GM19239 (cell line): ENCODE measurements at places on chromosomes 2 and 18.

GRCh38 chr2:33197198-33197938 is 250.6 kb downstream of the LTBP1 start:
- no peak for DNase-seq

- peak; percentile 29 for DNase-seq
Observed at GRCh38 chr2:30266051-30266621, 34.8 kb downstream of the LBH start.

GRCh38 chr18:10368456-10369453 is 85.7 kb upstream of the APCDD1 start:
- no peak for DNase-seq

DNA sequence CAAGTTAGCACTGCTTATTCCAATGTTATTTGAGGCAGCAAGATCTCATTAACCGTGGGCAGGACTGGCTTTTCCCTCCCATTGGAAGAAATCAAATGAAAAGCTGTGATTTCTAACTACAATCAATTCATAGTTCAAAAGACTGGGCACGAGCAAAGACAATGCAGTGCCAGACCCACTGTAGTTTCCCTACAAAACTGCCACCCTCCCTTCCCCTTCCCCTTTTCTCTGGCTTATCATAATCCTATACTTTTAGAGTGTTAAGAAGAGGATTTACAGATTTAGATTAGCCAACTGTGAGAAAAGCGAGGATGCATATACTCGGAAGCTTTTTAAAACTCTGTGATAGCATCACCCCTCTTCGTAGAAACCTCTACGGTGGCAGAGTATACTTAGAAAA is 260.4 kb downstream of the STK39 start:
- no peak for DNase-seq

DNA sequence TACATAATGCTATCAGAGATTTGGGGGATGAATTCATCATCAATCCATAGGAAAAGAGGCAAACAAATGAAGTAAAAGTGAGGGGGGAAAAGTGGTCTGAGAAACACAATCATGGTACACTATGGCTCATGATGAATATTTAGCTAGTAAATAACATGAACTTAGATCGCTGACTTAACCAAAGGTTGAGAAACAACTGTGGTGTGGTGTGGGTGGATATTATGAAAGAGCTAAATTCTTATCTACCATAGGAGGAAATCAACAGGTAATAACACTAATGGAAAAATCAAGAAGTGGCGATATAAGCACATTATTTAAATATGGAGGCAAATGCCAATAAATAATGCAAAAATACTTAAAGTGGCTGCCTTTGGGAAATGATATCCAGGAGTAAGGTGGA is 12.2 kb upstream of the TPRKB start:
- no peak for DNase-seq

DNA sequence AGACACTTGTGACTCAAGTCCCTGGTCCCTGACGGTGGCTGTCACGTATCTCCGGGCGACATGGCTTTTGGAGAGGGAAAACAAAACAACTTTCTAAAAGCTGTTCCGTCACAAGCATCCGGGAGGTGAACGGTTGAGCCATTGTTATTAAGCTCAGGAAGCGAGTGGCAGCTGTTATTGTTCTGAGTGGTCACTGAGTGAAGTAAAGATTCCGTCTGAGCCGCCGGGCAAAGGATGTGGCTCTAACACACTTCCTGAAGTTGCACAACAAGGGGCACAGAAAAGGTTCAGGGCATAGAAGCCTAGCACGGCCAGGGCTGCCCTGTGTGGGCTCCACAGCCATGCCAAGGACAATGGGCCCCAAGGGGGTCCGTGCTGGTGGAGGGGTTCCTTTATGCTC is 24.3 kb downstream of the INPP5D start:
- no peak for DNase-seq

DNA sequence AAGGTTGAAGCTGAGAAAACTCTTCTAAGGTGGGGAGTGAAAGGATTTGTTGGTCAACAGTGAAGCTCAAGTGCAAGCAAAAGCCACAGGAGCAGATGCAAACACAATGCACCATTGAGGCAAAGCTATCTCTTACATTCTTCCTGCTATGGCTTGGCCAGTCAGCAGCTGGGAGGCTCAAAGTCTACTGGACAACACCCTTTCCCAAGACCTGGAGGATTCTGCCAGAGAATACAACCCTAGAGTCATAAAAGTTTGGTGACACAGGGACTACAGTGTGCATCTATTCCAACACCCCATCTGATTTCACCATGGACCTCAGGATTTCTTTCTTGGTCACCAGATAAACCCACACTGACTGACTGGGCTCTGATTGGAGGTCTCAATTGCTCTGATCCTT is 342.0 kb downstream of the HRH4 start:
- no peak for DNase-seq

- DNase-seq: no peak
Observed at GRCh38 chr2:115201386-115201785, 758.9 kb downstream of the DPP10 start.

GRCh38 chr2:201971531-201972228 is 62.0 kb upstream of the FZD7 start:
- DNase-seq: no peak

- no peak for DNase-seq
Observed at GRCh38 chr2:216536734-216537210, 38.1 kb downstream of the RPL37A start.

DNA sequence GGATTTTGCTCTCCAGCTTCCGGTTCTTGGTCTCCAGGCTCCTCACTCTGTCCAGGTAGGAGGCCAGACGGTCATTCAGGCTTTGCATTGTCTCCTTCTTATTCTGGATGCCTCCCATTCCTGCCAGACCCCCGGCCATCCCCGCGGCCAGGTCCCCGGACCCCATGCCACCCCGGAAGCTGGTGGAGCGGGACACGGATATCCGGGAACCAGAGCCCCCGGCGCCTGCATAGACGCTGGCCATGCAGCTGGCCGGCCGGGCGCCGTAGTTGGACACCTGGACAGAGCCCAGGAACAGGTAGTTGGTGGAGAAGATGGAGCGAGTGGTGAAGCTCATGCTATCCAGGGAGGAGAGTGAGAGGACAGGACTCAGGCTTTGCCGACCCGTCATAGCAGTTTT is 23.5 kb upstream of the PPP1R1C start:
- no peak for DNase-seq

DNA sequence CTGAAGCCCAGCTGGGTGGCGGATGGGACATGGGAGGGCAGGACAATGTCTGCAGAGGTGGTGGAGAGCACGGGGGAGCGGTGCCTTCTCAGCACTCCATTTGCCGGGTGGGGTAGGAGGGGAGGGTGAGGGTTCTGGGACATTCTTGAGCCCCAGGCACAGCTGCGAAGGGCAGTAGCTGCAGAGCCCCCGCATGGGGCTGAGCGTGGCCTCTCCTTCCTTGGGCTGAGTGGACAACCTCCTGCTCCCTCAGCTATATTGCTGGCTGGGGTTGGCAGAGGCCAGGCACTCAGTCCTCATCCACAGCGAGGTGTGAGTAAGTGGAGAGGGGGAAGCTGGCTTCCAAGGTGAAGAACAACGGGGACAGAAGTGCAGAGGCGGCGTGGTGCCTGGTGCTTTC is 50.1 kb downstream of the RHOB start:
- no peak for DNase-seq

DNA sequence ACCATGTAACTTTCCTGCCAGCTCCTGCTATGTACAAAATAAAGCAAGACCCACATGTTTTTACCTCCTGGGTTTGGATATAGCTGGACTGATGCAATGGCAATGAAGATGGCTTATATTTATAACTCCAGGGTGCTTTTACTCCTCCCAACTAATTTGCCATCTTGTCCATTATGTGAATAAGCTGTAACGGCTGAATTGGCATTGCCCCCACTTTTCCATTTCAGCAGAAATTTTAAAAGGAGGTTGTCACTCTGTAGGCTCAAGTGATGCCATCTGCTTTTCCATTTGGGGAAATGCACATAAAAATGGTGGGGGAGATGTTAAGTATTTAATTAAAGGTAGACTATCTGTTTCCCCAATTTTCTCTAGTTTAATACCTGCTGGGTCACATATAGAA is 345.5 kb downstream of the ERBB4 start:
- DNase-seq: no peak

- no peak for DNase-seq
Observed at GRCh38 chr18:41012194-41012593, 942.8 kb upstream of the PIK3C3 start.

DNA sequence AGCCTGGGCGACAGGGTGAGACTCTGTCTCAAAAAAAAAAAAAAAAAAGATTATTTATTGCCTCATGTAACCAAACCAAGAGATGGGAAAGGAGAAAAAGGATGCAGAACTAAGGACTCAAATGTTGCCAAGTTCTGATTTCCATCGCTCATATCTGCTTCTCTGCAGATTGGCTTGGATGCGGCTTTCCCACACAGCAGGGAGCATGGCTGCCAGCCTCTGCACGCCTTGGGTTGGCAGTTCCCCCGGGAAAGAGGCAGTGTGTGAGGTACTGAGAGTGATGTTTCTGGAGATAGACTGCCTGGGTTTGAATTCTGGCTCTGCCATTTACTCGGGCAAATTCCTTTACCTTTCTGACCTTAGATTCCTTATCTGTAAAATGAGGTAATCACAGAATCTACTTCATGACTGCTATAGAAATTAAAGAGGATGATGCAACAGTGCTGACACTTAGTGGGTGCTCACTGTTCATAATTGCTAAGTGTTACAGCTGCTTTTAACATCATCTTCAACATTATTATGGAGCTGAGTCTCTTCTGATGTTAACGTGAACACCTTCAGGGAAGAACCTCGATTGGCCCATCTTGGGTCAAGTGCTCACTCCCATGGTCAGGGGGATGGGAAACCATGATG is 68.8 kb downstream of the ACAA2 start:
- no peak for DNase-seq

- no peak for DNase-seq
Observed at GRCh38 chr18:24212939-24213338, 74.1 kb downstream of the CABYR start.

- no peak for DNase-seq
Observed at GRCh38 chr2:197102231-197102630, 175.7 kb upstream of the PGAP1 start.

DNA sequence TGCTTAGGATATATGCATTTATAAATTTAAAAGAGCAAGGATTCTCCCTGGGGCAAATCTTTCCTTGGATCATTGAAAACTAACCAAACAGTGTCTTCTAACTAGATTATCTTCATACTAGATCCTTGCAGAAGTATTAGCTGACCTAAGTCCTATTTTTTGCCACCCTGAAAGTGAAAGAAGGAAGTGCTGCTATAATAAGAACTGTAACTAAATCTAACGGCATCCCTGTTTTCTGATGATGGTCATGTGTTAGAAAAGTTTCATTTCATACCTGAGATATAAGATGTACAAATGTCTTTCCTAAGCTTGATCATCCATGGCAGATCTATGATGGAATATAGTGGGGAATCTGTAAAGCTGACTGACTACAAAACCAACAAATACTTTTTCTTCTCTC is 102.7 kb downstream of the MAP2 start:
- no peak for DNase-seq

DNA sequence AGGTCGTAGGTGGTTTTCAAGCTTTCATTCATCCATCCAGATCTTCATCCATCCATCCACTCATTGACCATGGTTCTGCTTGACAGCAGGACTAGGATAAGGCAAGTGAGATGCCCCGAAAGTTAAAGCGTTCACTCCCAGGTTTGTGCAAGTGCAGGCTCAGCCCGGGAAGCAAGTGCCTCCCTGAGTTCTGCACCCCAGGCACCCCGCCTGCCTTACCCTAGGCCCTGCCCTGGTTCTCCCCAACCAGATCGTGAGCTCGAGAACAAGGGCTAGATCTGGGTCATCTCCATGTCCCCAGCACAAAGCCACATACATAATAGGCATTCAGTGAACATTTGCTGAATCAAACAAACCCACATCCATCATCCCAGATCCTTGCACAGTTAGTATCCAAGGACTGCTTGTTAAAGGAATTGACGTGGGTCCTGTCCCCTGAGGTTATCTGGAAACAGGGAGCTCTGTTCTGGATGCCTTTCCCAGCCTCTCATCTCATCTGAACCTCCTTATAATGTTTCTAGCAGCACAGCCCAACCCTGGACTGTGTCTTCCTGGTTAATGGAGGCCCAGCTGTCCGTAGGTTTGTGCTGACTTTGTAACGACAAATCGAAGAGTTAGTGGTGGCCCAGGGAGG is 116.1 kb upstream of the GPC1 start:
- DNase-seq: no peak

DNA sequence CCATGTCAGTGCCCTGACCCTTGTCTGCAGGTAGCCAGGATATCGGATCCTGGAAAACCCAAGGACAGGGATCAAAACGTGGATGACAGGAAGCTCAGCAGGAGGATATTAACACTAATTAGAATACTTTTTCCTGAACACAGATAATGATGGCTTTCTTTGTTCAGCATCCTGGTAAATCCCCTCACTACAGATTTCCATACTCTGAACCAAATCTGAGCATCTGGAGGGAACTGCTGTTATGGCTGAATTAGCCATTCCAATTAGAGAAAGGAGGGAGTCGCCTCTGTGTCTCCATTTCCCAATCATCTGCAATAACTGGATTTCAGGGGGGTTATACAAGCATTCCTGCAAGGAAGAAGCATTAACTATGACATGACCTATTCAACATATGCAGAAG is 24.4 kb downstream of the CXCR4 start:
- DNase-seq: no peak

DNA sequence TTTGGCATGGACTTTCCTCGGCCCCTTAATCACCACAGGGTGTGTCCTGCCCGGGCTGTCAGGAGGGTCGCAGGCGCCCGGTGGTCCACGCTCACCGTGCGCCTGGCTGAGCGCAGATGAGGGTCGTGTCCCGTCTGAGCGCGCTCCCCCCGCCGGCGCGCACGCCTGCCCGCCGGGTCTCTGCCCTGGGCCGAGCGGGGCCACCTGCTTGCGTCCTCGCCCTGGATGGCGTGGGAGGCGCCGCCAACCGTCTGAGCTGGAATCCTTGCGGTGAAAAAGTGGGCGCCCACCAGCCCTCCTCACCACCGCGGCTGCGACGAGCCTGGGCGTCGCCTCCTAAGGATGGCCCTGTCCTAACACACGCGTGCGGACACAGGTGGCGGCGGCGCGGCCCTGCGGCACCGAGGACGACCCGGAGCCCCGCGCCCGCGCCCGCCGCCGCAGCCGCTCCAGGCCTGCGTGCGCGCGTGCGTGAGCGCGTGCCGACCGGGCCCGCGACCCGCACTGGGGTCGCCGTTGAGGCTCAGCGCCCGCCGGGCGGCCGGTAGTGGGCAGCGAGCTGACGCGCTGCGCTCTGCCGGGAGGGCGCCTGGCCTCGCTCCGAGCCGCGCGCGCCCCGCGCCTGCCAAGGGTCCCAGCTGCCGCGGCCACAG is 126.6 kb downstream of the ARHGEF4 start:
- no peak for DNase-seq

DNA sequence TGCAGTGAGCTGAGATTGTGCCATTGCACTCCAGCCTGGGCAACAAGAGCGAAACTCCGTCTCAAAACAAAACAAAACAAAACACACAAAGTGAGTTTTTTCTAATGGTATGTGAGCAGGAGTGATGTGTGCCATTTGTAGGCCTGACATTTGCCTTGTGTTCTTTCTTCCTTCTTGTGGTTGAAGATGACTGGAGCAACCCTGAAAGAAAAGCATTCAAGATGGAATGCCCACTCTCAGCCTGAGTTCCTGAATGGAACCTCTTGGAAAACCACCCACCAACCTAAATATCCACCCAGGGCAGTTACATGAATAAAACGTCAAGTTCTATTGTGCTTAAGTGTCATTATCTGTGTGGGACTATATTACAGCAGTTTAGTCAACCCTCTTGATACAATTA is 26.5 kb downstream of the PGAP1 start:
- DNase-seq: no peak
